ENCODE measurements at places on chromosomes 4 and X.

DNA sequence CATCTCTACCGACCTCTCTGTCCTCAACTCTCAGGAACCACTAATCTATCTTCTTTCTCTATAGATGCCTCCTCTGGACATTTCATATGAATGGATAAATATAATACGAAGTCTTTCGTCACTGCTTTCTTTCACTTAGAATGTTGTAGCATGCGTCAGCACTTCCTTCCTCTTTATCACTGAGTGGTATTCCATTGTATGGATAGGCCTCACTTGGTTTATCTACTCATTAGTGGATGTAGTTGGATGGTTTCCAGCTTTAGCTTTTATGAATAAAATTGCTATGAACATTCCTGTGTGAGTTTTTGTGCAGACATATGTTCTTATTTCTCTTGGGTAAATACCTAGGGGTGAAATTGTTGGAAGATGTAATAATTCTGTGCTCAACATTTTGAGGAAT lies 528.2 kb upstream of the FAT1 start:
- no peak for DNase-seq

DNA sequence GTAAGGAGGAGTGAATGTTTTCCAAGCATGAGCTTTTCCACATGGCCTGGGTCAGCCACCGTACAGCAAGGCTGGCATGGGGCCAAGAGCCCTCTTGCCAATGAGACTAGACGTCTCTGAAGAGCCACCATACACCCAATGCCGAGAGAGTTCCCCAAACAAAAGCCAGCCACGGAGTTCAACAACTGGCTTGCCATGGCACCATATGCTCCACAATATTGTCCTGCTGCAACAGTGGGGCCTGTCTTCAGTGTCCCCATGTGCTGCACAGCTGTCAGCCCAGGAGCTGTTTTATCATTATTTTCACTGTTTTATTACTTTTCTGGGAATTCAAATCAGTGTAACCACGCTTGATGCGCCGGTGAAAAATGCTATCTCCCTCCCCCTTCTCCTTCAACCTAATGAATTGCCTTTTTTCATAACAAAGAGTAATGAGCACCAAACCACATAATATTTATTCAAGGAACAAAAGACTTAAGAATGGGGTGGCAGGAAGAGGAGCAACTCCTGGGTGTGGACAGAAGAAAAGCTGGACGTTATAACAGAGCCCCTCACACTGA lies 18.4 kb downstream of the MAML3 start:
- DNase-seq: no peak

- no peak for DNase-seq
Observed at GRCh38 chrX:28638775-28639174, 51.5 kb downstream of the IL1RAPL1 start.

- DNase-seq: no peak
Observed at GRCh38 chr4:94678896-94679295, 78.9 kb upstream of the BMPR1B start.

DNA sequence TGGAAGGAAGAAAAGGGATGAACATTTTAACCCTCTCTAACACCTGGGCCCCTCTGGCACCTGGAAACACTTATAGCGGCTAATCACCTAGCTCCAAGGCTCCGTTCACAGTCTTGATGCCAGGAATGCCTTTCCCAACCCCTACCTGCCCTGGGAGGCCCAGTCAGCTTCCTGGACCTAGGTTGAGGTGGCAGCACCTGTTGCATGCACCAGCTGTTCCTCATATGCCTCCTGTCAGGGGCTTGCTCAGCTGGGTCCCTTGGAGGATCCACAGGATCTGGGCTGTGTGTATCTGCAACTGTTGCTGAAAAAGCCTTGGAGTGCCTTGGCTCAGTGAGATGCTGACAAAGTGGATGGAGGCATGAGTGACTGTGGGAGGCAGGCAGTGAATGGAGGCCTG lies 4.4 kb downstream of the CFP start:
- DNase-seq: no peak

GRCh38 chr4:180106122-180106521 lies 2137.1 kb upstream of the TENM3 start:
- DNase-seq: no peak

DNA sequence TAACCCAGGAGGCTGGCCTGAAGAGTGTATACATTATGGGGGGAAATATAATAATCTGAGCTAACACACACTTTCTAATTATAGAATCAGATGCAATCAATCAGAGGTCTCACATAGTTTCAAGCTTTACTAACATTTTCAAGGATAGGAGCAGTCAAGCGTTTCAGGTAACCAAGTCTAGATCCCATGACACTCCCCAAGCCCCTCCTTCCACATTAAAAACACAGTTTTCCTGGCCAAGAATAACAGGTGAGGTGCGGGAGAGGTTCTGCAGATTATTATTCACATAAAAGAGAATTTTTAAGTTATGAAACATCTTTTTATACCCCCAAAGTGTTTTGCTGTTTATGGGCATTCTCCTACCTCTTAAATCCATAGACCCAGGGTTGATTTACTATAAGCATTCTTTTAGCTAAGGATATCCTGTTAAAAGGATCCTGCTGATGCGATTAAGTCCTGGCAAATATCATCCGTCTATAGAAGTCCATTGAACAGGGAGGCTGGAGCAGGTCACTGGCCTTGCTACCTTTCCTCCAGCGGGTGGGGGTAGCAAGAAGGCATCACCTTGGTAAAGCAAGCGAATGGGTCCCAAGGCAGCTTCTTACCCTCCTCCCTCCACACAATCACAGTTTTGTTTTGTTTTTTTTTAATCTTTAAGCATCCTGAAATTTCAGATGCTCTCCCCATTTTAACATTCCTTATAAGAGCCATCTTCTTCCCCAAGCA lies 104.7 kb upstream of the GPM6A start:
- no peak for DNase-seq

DNA sequence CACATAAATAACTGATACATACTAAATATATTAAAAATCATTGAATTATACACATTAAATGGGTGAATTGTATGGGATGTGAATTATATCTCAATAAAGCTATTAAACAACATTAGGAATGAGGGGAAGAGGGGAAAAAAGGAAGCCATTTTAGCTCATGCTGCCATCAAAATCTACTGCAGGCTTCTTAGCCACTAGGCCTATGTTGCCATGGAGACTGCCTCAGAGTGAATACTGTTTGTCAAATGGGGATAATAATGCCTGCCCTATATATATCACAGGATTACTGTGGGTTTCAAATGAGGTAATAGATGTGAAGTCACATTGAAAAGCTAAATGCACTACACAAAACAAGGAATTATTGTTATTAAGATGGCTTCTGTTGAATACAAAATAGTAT lies 21.2 kb downstream of the TMEM255A start:
- no peak for DNase-seq

GRCh38 chr4:1670279-1670678 lies 13.8 kb downstream of the FAM53A start:
- no peak for DNase-seq

DNA sequence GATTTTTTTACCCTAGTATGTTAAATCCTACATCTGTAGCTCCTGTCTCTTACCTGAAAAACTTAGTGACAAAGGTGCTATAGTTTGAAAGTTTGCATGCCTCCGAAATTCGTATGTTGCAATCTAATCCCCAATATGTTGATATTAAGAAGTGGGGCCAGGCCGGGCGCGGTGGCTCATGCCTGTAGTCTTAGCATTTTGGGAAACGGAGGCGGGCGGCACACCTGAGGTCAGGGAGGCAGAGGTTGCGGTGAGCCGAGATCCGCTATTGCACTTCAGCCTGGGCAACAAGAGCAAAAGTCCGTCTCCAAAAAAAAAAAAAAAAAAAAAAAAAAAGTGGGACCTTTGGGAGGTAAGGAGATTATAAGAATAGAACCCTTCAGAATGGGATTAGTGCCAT lies 471.3 kb upstream of the TECRL start:
- no peak for DNase-seq

- DNase-seq: no peak
Observed at GRCh38 chr4:56086073-56086541, 137.4 kb downstream of the CEP135 start.

GRCh38 chr4:100014616-100015015 lies 64.5 kb upstream of the H2AZ1 start:
- DNase-seq: no peak

- no peak for DNase-seq
Observed at GRCh38 chr4:69321153-69321729, 41.0 kb downstream of the UGT2B28 start.

- DNase-seq: no peak
Observed at GRCh38 chr4:153950100-153950979, 161.5 kb upstream of the SFRP2 start.

DNA sequence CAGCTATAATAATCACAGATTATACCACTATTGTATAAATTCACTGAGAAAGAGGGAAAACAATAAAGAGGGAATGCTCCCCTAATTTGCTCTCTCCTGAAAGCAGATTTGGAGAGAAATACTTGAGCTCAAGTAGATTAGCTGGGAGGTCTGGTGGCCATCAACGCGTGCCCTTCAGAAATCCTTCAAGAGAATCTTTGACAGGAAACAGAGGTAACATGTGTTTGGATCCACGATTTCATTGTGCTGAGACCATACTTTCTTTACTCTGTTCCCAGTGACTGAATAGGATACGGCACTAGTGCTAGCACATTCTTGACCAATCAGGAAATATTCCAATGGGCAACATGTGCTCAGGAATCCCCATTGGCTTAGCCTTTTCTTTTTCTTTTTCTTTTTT lies 1395.3 kb downstream of the RAPGEF2 start:
- DNase-seq: no peak

DNA sequence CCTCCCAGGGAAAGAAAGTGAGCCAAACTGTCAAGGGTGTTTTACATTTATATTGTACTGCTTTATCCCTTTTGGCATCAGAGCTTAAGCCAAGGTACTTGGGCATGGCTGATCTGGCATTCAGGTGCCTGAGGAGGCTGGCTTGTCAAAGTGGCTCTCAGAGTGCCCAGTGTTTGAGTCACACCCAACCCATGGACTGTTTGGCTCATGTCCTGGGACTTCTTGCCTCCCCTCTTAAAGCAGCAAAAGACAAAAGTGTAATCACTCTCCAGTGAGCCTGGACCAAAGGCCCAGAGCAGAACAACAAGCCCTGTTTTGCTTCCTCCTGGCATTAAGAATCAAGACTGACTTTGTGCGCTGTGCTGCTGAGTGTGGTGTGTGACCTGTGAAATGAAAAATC lies 311.7 kb upstream of the TAPT1 start:
- no peak for DNase-seq

- DNase-seq: no peak
Observed at GRCh38 chr4:37490391-37491347, 195.5 kb downstream of the RELL1 start.

DNA sequence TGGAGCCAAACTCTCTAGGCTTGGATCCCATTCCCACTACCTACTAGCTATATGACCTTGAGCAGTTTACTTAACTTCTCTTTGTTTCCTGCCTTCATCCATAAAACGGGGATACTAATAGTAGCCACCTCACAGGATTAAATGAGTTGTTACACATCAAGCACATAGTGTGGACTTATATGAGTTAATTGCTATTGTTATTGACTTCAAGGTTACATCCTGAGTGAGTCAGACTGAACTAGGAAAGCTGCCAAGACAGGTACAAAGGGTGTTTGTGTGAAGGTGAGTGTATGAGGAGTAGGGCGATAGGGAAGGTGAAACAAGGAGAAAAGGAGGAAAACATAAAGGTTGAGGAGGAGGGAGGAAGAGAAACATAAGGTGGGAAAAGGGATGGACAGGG lies 32.2 kb downstream of the TFDP3 start:
- no peak for DNase-seq

DNA sequence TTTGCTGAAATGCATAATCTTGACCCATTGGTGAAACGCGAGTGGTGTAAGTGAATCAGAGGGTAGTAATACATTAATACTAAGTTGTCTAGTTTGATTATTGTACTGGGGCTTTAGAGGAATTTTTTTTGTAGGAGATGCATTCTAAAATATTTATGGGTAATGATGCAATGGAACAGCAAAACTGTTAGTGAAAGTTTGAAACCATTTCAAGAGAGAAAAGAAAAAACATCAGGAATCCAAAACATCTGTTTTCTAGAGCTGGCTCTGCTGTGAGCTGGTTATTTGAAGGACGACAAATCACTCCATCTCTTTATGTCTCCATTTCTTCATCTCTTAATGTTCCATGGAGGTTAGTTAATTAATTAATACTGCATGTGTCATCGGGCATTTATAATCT lies 351.9 kb upstream of the FAT1 start:
- no peak for DNase-seq

- no peak for DNase-seq
Observed at GRCh38 chr4:14087921-14088320, 460.4 kb upstream of the BOD1L1 start.

GRCh38 chrX:118807151-118808017 lies 16.2 kb upstream of the ZCCHC12 start:
- DNase-seq: peak; percentile 5

- no peak for DNase-seq
Observed at GRCh38 chr4:120718979-120719566, 203.5 kb downstream of the PRDM5 start.

DNA sequence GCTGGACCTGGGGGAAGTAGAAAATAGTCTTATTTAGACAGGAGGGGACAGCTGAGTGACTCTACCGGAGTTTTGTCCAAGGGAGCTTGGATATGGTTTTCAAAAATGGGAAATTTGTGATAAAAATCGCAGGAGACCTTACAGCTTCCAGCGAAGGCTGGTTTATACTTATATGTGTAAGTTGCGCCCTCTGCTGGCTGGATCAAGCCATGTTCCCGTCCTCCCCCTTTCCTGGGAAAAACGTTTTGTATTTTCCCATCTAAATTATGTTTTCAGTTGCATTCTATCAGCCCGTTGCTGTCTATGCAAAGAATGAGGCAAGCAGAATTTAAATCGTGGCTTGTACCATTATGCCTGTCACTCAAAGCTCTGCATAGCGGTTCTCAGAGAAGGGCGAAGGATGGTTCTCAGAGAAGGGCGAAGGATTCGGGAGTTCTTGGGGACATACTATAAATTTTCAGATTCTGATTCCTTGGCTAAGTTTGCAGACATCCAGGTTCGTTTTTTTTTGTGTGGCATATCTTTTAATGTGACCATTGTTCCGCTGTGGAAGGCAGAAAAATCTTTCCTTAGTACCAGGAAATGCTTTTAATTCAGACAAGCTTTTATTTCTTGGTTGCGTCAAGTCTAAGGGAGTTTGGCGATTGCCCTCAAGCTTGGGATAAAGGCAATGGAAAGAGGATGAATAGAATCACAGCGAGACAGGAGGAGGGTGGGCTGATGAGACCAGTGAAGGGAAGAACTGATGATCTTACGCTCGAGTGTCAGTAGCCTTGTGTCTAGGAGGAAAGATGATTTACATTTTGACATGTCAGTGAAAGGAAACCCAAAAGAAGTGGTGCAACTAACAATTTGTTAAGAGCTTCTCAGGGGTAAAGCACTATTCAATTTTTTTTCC lies 128.5 kb upstream of the ARX start:
- peak; percentile 3 for DNase-seq

GRCh38 chr4:26821677-26822503 lies 38.8 kb upstream of the STIM2 start:
- no peak for DNase-seq

GRCh38 chrX:136828830-136829229 lies 48.1 kb upstream of the ARHGEF6 start:
- DNase-seq: no peak

GRCh38 chrX:122622795-122623194 lies 561.3 kb upstream of the GRIA3 start:
- no peak for DNase-seq

- DNase-seq: no peak
Observed at GRCh38 chr4:162116095-162116779, 47.6 kb downstream of the FSTL5 start.

Data from activated CD4-positive, CD25-positive, alpha-beta regulatory T cell (primary cell).